Muscle of back (tissue), 13 donors: ENCODE measurements at places on chromosomes 16 and 17. TPM values are rescaled to one million over a fixed set of nuclear protein-coding genes. Genes with fewer than 3 reads are reported as not detected.

DNA sequence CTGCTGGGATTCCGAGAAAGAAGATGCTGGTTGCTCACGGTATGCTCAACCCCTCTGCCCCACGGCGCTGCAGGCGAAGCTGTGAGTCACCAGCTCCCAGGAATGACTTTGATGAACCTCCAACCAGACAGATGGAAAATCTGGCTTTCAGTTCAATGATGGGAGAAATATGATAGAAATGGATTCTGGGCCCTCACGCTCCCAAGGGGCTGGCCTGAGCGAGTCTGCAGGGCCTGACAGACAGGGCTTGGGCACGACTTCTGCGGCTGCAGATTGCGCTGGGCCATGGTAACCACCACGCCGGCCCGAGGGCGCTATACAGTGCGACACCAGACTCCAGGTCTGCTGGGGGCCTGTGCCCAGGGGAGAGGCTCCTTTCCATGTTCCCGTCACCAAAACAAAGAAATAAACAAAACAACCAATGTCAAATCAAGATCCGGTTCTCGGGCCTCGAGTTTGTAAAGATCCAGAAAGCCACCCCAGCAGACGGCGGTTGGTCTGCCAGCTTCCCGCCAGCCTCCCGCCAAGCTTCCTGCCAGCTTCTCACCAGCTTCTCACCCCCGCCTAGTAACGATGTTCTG lies 11.1 kb upstream of the ABR start:
- DNase-seq = peak; percentile 49

- no peak for DNase-seq
Observed at GRCh38 chr17:27995554-27995953, 46.9 kb upstream of the NLK start.

DNA sequence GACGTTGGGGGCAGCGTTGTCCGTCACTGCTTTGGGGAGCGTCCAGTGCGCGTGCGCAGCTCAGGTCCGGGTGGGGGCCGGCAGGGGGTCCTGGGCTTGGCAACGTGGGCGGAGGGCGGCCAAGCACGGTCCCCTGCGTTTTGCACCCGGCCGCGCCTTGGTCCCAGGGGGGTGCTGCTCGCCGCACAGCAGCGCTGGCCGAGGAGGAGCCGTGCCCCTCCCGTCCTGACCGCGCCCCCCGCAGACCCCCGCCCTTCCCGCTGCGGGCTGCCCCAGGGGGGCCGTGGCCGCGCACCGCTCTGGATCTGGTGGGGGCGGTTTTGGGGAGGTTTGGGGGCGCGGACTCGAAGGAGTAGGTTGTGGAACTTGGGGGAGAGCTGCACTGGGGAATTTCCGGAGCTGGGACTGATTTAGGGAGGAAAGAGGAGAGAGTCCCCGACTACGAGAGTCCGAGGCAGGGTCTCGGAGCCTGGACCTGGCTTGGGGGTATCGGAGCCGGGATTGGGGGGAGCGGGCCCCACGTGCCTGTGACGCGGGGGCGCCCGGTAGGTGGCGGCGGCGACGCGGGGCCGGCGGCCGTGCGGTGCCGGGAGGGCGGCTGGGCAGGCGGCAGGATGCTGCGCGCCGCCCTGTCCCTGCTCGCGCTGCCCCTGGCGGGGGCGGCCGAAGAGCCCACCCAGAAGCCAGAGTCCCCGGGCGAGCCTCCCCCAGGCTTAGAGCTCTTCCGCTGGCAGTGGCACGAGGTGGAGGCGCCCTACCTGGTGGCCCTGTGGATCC lies at the start of gene SLC9A5:
Gene SLC9A5 (plus strand): TSS at position 579 of the 777 bp plus-strand sequence. CDS start 36 bp downstream, at position 615.
- peak; percentile 24 for DNase-seq

Gene ABCC12
- 0.62 TPM for polyA plus RNA-seq

Gene SDR42E2
- 0.05 TPM for polyA plus RNA-seq

Gene CCL7
- not detected for polyA plus RNA-seq

DNA sequence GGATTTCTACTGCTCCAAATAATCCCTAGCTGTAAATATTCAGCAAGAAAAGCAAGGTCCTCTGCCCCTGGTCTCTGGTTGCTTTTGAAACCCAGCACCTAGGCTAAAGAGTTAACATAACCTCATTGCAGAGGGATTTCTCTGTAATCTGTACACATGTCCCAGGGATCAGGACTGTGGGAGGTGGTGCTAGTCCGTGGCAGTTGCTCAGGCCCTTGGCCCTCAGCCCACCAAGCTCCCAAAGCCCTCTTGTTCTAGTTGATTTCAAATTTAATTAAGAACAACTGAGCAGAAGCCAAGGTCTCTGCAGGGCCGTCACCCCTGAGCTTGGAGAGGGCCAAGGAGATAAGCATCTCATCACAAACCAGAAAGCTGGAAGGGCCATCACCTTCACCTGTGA lies 181.1 kb downstream of the SOX9 start:
- no peak for DNase-seq

Gene AGRP
- polyA plus RNA-seq = 0.28 TPM

Gene PRSS21
- 0.53 TPM for polyA plus RNA-seq

DNA sequence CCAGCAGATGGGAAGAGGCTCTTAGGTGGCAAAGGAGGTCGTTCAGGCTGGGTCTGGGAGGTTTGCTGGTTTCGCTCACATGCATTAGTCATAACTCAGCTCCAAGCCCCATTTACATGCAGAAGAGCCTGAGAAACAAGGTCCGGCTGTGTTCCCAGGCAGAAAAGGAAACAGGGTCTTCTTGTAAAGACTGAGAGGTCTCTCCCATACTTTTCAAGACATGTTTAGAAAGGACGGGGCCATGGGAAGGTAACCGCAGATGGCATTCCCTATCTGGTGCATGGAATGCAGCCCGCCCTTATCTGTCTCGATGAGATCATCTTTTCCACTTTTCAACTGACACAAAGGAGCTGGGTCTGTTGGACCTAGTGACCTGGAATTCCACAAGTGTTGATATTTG lies 389.0 kb upstream of the CDH11 start:
- DNase-seq = no peak

- DNase-seq = no peak
Observed at GRCh38 chr16:73480381-73480780, 432.5 kb upstream of the ZFHX3 start.
